GM18507 (cell line): ENCODE measurements at places on chromosomes 1 and 21.

GRCh38 chr1:208351838-208352237 lies 107.7 kb upstream of the PLXNA2 start:
- no peak for DNase-seq

GRCh38 chr1:224644553-224645154 lies 28.5 kb downstream of the CNIH3 start:
- DNase-seq: peak; percentile 45

DNA sequence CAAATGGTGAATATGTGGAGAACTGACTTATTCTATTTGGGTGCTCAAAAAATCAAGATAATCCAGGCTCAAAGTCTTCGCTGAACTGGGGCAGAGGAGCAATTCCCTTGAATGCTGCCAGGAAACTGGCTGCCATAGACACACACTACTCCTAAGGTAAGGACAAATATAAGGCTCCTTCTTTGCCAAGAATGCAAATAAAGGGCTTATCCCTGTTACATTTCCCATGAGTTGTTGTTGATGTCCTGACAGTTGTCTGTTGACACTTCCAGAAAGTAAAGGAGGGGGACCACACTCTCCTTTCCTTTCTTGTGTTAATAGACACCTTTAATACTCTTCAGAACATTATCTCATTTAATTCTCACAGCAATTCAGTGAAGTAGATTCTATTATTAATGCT lies 212.2 kb upstream of the PTBP2 start:
- DNase-seq: no peak

DNA sequence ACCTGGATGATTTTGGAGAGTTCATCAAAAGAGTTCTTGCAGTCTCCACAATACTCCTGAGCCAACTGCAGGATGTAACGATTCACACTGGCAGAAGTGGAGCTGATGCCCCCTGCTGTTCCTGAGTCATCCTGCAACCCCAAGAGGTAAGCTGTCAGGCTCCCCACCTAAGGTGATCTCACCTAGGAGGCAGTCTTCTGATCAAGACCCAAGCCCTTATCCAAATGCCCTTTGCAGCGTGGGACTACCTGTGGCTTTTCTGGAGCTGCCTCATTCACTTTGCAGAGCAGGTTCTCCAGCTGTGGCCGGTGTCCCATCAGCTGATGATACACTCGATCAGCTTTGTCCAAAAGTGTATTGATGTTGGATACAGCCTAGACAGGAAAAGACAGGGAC lies 96.4 kb downstream of the UBR4 start:
- DNase-seq: peak; percentile 12

GRCh38 chr1:8334106-8334851 lies 16.4 kb downstream of the SLC45A1 start:
- DNase-seq: no peak

DNA sequence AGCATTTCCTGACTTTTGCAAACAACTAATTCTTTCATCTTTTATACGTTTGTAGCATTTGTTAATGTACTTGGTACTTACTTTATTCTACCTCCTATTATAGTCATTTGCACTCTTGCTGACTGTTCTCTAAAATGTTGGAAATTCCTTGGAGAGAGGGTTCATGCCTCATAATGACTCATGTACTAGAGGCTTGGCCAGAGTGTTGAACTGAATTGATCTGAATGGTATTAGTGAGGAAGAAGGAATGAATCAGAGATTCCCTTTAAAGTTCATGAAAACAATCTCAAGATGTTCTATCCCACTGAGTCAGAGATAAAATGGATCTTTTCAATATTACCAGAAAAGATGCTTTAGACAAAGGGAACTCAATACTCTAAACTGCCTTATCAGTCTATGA lies 383.4 kb downstream of the SEC16B start:
- no peak for DNase-seq

DNA sequence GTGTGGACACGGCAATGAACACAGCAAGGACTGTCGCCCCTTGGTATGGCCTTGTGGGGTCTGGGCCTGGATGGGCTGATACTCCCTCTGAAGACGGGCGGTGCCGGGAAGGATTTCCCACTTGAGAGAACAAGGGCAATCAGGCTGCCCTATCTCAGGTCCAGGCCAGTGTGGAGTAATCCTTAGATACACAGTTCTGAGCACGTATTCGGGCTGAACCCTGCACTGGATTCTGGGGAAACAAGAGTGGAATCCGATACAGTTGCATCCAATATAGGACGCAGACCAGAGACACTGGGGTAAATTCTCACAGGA lies 177.7 kb downstream of the TRABD2B start:
- no peak for DNase-seq

DNA sequence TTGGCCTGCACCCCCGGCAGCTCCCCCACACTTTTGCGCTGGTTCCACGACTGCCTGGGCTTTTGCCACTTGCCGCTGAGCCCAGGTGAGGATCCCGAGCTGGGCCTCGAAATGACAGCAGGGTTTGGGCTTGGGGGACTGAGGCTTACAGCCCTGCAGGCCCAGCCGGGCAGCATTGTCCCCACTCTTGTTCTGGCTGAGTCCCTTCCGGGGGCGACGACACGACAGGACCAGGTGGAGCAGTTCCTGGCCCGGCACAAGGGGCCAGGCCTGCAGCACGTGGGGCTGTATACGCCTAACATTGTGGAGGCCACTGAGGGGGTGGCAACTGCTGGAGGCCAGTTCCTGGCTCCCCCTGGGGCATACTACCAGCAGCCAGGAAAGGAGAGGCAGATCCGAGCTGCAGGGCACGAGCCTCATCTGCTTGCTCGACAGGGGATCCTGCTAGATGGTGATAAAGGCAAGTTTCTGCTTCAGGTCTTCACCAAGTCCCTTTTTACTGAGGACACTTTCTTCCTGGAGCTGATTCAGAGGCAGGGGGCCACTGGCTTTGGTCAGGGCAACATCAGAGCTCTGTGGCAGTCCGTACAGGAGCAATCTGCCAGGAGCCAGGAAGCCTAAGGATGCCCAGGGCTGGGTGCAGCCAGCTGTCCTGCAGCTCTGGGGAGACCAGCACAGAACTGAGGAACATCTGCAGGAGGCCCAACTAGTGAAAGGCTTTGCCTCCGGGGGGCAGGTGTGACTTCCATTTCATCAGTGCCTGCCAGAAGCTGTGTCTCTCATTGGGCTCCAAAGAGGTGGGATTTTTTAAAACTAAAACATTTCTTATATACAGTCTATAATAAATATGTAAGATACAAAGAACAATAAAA lies 1.2 kb downstream of the HPDL start:
- no peak for DNase-seq

DNA sequence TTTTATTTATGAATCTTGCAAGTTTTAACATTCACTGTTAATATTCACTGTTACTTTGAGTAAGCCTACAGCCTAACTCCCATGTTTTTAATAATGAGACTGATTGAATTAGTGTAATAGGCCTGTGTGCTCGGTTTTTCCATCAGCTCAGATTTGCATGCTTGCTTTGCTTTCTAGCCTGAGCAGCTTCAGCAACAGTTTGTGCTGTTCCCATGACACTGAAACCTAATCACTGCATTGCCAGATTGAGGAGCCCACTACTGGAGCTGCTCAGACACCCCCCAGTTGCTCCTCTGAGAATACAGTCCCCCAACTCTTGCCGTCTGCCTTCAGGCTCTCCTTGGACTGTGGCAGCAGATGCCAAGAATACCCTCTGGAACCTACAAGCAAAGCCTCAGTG lies 695.4 kb downstream of the BRINP3 start:
- DNase-seq: no peak

DNA sequence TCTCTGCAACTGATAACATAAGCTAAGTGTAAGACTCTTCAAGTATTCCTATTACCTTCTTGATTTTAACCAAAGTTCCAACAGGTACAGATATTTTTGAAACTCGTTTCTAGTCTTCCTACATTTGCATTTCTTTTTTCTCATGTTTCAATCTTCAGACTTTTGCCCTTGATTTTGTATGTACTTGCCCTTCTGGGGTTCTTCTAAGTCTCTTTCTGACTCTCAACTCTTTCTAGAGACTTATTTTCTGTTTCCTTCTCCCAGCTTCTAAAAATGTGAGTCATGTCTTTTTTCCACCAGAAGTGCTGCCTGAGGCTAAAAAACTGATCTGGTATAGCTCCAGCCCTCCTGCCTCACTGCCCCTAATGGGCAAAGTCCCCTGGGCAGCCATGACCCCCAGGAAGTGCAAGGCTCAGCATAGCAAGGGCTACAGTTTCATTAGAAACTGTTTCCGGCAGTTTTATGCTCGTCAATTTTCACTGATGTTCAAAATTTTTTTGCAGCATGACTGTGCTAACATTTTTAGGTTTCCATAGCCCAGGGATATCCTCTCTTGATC lies 265.9 kb downstream of the SEC16B start:
- no peak for DNase-seq

- peak; percentile 55 for DNase-seq
Observed at GRCh38 chr1:46166521-46167462, 8.1 kb upstream of the TSPAN1 start.

- no peak for DNase-seq
Observed at GRCh38 chr1:94772230-94772641, 47.9 kb upstream of the SLC44A3 start.

GRCh38 chr1:228148196-228148861 lies 1.4 kb upstream of the GJC2 start:
- DNase-seq: no peak

- DNase-seq: no peak
Observed at GRCh38 chr1:54253480-54253879, 53.5 kb downstream of the MRPL37 start.

DNA sequence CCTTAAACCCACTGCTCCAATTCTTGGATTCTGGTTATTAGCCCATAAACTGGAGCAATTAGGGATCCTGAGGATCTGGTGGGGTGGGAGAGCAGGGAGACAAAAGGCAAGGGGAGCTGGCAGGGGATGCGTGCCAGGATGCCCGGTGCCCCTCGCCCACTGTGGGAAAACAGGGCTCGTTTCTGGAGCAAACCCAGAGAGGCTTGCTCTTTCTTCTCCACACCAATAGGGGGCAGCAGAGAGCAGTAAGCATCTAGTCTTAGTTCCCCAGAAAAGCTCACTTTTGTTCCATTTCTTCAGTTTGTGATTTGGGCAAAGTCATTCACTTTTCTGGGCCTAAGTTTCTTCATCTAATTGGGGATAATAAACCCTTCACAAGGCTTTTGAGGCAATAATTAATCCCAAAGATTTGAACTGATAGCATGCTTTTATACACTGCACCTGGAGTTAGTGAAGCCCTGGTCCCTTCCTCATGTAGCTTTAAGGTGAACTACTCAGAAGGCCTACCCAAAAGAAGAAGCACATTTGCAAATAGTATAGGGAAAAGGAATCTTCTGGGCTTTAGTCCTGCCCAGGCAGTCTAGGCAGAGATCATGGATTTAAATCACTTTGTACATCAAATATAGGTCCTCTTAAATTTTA lies 160.6 kb upstream of the USP24 start:
- peak; percentile 18 for DNase-seq

GRCh38 chr21:45122030-45122429 lies 47.6 kb downstream of the ADARB1 start:
- no peak for DNase-seq

DNA sequence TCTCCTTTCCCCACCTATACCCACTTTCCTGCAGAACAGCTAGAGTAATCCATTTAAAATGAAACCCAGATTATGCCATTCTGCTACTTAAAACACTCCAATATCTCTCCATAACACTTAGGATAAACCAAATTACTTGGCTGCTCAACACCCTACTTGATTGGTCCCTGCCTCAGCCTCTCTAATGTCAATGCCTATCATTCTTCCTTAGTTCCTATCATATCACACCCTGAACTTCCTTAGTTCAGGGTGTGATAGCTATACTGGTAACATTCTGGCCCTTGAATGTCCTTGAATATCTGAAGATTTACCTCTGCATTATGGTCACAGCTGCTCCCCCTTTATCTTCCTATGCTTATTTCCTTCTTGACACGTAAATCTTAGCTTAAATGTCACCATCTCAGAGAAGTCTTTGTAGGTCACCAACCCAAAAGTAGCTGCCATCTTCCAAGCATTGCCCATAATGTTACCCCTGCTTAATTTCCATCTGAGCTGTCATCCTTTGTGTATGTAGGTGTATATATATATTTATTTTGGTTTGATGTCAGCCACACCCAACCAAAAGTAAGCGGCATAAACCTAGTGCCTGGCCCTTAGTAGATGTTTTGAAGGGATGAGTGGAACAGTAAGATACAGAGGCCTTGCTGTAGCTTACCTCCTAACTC lies 379.8 kb downstream of the PTPRC start:
- DNase-seq: no peak

DNA sequence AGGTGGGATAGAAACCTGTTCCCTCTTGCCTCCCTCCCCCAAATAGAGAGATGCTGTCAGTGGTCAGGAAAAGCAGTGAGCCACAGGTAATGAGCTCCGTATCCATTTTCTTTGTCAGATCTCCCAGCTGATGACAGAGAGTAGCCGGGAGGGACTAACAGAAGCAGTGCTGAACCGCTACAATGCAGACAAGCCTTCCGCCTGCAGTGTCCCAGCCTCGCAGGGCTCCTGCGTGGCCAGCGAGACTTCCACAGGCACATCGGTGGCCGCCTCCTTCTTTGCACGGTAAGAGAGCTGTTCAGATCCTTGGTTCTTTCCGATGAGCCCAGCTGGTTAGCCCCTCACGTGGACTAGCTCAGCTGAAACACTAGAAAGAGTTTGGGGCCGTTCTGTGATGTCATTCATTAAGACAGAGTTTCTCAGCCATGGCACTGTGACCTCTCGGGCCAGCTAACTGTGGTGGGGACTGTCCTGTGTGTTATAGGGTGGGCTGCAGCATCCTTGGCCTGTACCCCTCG lies 264.7 kb downstream of the KIF26B start:
- no peak for DNase-seq

GRCh38 chr1:212727386-212728181 lies 27.9 kb upstream of the BATF3 start:
- DNase-seq: no peak

- no peak for DNase-seq
Observed at GRCh38 chr21:32143241-32143939, 135.5 kb downstream of the MIS18A start.

GRCh38 chr1:119935373-119935772 lies 39.1 kb upstream of the ADAM30 start:
- DNase-seq: no peak

GRCh38 chr21:46208761-46209721 lies 19.5 kb downstream of the LSS start:
- no peak for DNase-seq

DNA sequence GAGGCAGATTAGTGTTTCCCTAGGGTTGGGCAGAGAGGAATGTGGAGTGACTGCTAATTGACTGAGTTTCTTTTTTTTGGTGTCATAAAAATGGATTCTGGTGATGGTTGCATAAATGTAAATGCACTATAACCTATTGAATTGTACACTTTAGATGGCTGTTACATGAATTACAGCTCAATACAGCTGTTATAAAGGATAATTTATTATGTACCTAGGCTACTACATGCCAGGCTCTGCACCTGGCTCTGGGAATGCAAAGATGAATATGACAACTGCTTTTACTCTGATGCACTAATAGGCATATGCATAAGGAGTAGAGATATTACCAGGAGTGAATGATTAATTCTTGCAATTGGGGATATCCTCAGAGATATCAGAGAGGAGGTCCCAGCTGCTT lies 345.3 kb downstream of the PTBP2 start:
- no peak for DNase-seq

DNA sequence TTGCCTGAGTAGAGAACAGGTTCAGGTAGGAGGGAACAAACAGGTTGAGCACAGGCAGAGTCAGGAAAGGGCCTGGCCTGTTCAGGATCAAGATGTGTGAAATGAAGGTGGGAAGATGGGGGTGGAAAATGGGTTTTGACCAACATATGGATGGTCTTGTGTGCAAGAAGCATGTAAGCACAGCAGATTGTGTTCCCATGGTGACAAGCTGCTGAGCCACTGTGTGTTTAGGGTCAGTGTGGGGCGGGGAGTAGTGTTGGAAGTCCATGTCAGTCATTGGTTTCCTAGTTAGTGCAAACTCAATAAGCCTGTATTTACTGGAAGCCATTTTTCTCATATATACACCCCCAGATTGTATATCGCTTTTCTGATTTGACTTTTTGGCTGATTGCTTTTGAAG lies 111.9 kb downstream of the CAMTA1 start:
- DNase-seq: no peak
